ENCODE measurements at places on chromosomes 7 and 10. TPM values are rescaled to one million over a fixed set of nuclear protein-coding genes. Genes with fewer than 3 reads are reported as not detected.
A peak's percentile ranks its signal among the peaks of the same experiment; 100 is the strongest.

- DNase-seq: no peak
Measured at GRCh38 chr7:102275123-102275703, 11.5 kb upstream of the SH2B2 start.

DNA sequence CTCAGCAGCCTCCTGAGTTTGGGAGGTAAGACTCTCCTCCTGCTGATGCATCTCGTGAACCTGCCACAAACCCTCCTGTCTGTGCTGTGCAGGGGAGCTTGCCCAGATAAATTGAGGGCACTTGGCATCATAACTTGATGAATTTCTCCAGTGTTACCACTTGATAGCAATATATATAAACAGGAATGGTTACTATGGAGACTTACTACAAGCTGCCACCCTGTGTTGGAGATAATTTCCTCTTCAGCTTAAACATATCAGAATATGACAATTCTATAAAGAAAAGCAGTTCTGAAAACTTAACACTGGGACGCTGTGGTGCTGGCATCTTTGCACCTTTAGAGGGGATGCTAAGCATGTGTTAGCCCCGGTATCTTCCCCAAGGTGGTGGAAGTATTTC lies 14.9 kb downstream of the PFKFB3 start:
- no peak for DNase-seq

- DNase-seq: no peak
Measured at GRCh38 chr7:44213877-44214388, 13.2 kb downstream of the YKT6 start.

GRCh38 chr7:157432541-157432956 lies 95.7 kb downstream of the DNAJB6 start:
- peak; percentile 50 for DNase-seq

DNA sequence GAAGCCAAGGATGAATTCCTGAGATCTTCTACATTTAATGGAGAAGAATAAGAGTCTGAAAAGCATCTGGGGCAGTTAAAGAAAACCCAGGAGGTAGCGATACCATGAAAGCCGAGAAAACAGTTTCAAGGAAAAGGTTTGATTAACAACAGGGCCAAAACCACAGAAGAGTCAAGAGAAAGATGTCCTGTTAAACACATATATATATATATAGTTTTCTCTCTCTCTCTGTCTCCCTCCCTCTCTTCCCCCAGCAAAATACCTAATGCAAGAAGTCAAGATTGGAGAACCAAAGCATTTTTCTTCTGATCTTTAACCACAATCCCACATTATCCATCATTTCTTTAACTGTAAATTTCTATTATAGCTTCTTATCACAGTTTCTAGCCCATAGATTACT lies 261.4 kb downstream of the SNX13 start:
- no peak for DNase-seq

DNA sequence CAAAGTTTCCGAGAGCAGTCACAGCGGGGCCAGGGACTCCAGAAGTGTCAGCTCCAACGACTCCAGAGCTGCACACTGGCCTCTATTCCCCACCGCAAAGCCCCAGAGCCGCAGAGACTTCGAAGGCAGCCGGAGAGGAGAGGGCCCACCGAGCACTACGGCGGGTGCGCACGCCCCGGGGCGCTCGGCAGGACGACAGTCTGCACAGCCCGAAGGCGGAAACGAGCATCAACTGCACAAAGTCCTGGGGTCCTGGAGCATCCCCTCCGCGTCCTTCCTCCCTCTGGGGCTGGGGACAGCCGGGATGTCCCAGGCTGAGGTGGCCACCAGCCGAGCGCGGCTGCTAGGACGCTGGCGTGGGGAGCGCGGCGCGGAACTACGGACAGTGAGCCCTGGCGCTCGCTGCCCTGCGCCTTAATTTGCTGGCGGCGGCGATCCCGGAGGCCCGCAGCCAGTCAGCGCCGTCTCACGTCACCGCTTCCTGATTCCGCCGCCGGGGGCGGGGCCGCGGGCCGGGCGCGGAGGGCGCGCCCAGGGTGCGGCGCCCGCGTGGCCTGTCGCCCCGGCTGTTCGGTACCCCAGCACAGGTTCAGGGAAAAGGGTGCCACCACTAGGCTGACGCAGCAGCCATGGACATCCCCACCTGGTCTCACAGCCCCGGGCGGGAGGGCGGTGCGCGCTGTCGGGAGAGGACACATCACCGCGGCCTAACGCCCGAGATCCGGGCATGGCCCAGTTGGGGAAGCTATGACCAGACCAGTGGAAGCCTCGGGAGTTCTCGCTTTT lies at the start of gene TBX20:
Gene TBX20, minus strand, starts transcription at position 391 of the 786 bp plus-strand sequence. CDS start 480 bp downstream, outside the sequence.
- DNase-seq: peak; percentile 53

The EBLN1 gene
- 0.09 TPM for total RNA-seq

The TMEM243 gene
- total RNA-seq: 24.6 TPM

The ABCC2 gene
- total RNA-seq: 1.1 TPM

The AKR1C8 gene
- 0.09 TPM for total RNA-seq

All from muscle of leg (tissue), 16 donors.